ENCODE measurements at places on chromosomes 7 and 10.

DNA sequence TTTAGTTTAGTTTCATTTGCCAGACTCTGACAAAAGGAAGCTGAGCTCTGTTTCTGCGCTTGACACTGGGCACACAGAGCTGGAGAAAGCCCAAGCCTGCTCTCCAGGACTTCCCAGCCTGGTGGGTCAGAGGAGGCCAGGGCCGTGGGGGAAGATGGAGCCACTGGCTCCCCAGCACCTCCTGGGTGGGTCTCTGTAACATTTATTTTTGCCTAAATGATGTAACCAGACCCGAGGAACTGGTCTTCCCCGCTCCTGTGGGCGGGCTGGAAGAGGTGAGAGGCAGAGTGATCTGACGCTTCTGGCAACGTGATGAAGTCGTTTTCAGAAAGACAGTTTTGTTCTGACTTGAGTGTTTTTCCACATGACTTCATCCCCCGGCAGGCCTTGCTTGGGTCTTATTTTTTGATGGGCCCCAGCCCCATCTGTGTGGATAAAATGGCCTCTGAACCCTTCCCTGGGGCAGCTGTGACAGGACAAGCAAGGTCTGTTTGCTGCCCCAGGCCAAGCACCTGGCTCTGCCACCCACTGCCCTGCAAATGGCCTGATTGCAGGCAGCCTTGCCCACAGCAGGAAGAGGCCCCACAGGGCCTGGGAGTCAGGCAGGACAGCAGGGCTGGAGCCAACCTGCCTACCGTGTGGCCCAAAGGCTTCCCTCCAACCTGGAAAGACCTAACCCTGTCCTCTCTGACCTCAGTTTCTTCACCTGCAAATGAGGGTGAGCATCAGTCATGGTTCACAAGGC, 304.9 kb upstream of the ZMIZ1 start:
- no peak for DNase-seq

GRCh38 chr10:61110188-61110844, 166.3 kb upstream of the RHOBTB1 start:
- DNase-seq = no peak

GRCh38 chr7:106048706-106049020, 63.4 kb downstream of the SYPL1 start:
- DNase-seq = no peak

DNA sequence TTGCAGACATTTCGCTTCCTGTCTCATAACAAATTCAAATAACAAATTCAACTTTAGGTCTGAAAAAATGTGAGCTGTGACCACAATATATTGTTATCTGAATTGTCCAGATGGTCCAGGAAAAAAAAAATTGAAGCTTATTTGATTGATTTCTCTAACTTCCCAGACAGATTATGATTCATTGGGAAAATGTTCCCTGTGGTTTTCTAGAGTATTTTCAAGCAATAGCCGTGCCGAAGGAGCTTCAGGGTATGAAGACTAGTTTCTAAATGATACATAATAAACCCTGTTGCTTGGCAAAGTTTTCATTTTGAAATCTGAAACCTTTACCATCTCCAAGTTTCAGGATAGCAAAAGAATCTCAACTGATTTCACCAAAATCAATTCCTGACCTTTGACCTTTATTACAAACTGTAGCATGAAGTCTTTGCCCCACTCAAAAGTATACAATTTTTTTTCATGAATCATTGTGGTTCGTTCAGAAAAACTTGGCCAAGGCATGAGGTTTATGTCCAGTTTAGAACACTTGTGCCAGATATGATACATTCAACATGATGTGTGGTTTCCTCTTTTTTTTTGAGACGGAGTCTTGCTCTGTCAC, 109.9 kb downstream of the JCAD start:
- no peak for DNase-seq

GRCh38 chr7:128420773-128421172, 11.0 kb upstream of the IMPDH1 start:
- DNase-seq = no peak

DNA sequence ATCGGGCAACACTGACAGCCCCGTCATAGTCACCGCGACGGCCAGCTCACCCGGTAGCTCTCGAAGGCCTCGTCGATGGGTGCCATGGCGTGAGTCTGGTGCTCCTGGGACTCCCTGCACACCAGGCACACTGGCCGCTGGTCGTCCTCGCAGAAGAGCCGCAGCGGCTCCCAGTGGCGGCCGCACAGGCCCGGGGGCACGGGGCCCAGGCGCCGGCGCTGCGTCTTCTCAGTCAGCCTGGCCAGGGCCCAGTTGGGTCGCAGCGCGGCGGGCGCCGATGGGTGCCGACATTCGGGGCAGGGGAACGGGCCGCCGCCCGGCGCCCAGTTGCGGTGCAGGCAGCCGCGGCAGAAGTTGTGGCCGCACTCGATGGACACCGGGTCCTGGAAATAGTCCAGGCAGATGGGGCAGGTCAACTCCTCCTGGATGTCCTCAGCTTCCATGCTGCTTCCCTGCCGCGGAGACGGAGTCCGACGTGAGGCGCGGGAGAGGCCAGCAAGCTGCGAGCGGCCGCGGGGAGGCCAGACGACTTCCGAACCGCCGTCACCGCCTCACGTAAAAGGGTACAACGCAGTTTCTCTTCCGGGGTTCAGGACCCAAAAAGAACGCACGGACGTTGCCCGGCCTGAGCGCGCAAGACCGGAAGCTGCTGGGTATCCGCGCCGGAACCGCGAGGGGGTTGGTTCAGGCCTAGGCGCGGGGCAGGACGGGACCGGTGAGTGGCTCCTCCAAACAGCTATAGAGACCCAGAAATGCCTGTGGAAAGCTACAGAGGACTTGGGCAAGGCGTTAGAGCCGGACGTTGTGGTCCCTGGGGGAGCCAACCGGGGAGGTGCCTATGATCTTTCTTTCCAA, at the start of gene TRIM4:
Gene TRIM4, minus strand, starts transcription at position 572 of the 855 bp plus-strand sequence. Its CDS starts 129 bp downstream, at position 443.
- DNase-seq = peak; percentile 79

- no peak for DNase-seq
These were observed 19.6 kb upstream of the ZNF488 start for GRCh38 chr10:47403446-47404318.

DNA sequence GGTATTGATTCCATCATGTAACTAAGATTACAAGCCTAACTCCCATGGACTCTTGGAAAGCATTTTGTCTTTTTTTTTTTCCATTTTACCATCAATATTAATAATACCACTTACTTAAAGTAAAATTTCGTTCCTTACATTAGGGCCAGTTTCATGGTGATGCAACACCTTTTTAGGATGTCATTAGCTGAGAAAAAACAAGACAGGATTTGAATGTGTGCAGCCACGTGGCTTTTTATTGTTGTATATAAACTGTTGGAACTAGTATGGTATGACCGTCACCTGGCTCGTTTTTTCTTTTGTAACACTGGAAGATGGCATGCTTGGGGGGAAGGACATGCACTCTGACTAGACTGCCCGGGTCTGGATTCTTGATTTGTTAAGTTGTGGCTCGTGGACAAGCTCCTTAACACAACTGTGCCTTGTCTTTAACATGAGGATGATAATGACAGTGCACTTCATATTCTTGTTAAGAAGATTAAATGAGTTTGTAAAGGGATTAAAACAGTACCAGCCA, 42.1 kb downstream of the ARHGAP21 start:
- no peak for DNase-seq

- no peak for DNase-seq
These were observed 186.3 kb downstream of the PLPP4 start for GRCh38 chr10:120643351-120643750.

DNA sequence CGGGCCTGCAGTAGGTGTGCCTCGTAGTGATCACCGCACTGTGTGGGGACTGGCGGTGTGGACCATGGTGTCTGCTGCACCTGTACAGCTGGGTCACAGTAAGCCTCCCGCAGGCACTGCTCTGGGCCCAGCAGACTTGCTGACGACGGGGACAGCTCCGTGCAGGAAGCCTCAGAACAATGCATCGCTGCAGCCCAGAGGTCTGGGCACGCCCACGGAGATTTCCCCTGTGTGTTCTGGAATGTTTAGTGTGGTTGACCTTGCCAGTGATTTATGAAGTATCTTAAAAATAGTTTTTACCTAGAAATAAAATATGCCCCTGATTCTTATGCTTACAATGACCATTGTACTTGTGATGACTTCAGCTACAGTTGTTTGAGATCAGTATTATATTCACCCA, 59.1 kb upstream of the ZNF32 start:
- no peak for DNase-seq
